ENCODE measurements at places on chromosomes 4 and X.
A peak's percentile ranks its signal among the peaks of the same experiment; 100 is the strongest.

DNA sequence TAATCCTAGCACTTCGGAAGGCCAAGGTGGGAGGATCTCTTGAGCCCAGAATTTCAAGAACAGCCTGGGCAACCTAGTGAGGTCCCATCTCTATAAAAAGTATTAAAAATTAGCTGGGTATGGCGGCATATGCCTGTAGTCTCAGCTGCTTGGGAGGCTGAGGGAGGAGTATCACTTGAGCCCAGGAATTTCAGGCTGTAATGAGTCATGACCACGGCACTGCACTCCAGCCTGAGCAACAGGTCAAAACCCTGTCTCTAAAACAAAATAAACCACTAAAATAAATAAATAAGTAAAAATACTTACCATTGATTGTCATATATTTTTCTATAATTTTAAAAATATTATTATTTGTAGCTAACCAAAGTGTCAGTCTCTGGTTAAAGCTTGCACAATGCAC is 315.6 kb upstream of the SMIM31 start:
- no peak for DNase-seq

DNA sequence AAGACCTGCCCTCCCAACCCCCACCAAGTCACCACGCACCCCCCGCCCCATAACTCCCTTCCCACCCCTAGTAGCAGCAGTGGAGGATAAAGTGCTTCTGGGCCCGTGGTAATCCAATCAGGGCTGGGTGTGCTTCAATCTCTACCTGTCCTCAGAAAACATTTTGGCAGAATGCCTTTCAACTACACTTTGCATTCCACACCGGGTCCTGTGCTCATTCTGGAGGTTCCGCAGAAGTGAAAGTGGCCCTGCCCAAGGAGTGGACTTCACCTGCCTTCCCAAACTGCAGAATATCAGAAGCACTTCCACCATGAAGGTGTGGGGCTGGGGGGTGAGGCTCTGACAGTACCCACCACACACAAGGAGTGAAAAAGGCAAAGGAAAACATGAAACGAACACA is 322.3 kb downstream of the DHX15 start:
- DNase-seq, result peak; percentile 8

DNA sequence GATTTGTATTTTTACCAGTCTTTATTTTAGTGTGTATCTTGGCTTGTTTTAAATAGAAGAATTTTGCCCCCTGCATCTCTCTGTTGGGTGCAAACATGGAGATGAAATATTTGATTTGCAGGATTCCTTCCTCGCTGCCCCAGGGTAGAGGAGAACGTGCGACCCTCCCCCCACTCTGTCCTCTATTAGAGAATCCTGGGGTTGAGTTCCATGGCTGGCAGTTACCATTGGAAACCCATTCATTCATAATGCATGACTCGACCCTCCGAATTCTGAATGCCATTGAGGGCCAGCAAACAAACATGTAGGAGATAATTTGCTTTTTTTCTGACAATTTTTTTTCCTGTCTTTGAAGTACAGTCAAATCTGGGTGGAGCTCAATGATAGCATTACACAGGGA is 53.7 kb downstream of the TRIM2 start:
- DNase-seq, result no peak

DNA sequence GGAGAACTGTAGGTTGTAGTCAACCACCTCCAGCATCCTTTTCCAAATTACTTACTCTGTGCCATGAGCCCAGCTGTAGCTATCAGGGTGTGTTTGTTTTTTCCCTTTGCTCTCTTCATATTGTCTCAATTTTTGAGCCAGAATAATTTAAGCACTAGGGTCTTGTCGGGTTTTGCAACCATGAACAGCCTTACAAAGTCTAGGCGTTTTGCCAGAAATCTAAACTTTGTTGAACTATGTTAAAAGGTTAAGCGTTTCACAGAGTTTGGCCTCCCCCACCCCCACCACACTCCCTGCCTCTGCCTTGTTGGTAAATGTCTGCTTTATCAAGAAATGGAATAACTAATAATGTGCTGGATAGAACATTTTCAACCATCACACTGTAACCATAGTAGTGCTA is 190.6 kb upstream of the TTC29 start:
- no peak for DNase-seq

GRCh38 chrX:85977218-85977617 is 70.1 kb downstream of the CHM start:
- DNase-seq, result no peak

DNA sequence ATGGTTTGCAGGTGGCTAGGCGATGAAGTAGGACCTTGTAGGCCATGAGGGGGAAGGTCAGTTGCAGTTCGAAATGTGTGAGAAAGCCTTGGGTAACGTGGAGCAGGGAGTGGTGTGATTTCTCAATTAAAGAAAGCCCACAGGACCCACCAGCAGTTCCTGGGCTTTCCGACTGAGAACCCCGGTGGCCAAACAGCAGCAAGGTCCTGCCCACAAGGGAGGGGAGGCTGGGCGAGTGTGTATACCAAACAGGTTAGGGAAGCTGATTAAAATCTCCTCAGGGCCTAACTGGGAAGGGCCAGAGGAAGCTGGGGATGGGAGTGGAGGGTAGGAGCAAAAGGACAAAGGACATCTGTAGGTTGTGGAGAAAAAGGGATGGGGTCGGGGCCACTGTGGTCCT is 2.4 kb downstream of the ATP6AP1 start:
- DNase-seq, result no peak

DNA sequence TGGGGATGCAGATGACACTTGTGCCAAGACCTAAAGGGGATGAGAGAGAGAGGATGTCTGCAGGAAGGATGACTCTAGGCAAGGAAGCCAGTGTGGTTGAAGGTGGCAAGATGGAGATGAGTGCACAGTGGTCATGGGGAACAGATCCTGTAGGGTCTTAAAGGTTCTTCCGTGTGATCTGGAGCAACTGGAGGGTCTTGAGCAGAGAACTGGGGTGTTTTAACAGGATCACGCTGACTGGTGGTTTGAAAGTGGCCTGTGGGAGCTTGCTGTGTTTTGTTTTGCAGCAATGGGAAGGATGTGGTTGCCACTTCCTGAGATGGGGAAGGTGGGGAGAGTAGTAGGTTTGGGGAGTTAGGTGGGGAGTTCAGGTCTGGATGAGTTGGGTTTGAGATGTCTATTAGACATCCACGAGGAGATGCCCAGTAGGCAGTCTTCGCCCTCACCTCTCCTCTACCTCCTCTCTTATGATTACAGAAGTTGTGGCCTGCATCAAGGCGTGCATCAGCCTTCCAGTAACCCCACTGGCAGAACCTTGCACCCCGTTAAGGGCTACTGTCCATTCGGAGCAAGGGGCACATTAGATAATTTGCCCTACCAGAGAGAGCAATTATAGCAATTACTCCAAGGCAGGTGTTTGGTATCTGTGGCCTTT is 1.4 kb upstream of the STBD1 start:
- no peak for DNase-seq

DNA sequence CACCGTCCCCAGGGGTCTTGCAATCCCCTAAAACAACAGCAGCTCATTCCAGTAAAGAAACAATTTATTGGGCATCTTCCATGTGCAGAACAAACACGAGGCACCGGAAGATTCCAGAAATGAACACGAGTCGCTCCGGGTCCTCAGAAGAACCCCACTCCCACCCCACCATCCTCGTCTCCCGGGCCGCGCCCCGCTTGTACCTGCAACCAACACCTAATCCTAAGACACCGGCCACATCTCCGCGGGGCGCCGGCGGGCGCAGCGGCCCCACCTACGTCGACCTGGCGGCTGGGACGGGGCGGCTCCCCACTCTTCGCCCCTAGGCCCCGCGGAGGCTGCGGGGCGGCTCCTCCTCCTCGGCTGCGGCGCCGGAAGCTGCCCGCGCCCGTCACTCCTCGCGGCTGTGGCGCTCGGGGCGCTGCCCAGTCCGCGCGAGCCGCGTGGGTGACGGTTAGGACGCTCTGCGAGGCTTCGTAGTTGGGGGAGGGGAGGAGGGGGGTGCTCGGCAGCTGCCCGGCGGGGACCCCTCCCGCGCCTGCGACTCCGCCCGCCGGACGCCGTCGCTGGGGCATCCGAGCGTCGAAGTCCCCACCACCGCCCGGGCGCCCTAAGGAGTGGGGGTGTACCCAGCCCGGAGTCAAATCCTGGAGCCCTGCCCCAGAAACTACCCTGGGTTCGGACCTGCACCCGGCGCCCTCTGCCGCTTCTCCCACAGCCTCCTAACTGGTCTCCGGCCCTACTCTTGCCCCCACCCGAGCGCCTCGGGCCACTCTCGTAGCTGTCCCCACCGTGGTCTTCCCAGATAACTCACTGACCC is at the start of gene CCDC158:
Gene CCDC158, minus strand, starts transcription at position 380 of the 820 bp plus-strand sequence. CDS start 17,934 bp downstream, outside the sequence.
- DNase-seq, result no peak

DNA sequence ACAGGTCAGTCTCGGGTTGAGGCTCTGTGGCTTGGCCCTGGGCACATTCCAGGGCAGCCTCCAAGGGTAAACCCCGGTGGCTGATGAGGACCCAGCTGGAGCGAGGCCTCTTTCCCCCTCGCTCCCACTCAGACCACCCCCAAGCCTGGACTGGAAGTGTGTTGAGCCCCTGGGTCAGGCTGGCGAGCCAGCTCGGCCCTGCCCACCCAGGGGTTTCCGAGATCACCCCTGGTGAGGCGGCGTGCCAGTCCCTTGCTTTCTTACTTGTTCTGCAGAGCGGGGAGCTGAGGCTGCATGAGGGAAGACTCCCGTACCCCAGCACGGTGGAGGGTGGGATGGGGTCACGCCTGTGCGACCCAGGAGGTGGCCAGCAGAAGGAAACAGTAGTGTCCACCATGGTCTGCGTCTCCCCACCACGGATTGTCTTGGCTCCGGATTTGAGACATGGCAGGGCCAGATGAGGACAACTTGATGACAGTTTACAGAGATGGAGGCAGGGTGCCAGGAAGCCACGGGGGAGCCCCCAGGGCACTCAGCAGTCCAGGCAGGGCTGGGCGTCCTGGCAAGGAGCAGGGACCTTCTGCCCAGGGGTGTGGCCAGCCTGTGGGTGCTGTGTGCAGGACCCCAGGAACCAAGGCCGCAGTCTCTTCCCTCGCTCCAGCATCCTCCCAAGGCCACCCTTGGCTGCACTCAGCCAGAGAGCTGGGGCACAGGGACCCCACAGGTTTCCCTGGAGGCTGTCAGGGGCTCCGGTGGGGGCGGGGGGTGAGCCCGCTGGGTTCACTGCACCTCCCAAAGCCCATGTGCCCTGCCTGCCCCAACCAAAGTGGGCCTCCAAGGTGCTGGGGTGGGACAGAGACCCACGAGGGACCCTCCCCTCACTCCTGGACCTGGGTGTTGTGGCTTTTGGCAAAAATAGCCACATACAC is 6.6 kb upstream of the FGFRL1 start:
- DNase-seq, result no peak

DNA sequence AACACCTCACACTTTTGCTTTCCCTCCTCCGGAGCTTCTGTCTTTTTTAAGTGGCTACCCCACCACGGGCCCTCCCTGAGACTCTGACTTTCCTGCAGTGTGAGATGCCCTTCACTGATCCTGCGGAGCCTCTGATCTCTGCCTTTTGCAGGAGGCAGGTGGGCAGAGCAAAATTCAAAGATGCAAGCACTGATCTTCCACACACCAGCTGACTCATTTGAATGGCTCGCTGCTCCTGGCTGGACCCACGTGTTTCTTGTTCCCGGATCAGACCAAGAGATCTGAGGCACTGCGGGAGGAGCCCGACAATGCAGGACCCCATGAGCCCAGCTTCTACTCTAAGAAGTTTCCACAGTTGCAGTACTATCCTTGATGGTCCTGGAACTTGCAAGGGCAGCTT is 1607.9 kb upstream of the TENM3 start:
- peak; percentile 36 for DNase-seq
